Activated CD8-positive, alpha-beta memory T cell treated with anti-CD3 and anti-CD28 coated beads for 1 hour (primary cell): ENCODE measurements at places on chromosomes 6 and 20.

DNA sequence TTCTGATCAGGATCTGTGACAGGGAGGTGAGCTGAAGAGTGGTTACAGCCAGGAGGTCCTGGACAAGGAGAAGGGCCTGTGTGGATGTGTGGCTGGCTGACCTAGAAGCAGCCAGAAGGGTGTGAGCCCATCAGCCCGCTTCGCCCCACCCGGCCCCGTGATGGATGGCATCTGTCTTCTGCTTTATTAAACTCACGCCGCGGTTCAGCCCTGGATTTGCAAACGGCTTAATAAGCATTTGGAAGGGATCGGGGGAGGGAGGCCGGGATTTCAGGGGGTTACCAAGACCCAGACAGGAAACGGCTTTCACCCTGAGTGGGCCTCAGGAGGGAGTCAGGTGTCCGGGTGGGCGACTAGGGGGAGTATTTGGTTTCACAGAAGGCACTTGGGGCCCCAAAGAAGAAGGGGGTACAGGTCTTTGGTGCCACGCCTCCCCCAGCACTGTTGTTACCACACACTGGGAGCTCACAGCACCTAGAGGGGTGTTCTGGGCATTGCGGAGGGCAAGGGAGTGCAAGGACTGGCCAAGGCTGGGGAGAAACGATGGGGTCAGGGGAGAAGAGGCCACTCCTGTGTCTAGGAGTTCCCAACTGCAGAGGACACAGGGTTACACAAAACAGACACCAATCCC is 53.8 kb upstream of the FOXP4 start:
- DNase-seq = no peak

- no peak for DNase-seq
These were observed 85.8 kb downstream of the TRMT11 start for GRCh38 chr6:126072172-126072571.

- no peak for DNase-seq
These were observed 66.9 kb upstream of the BHLHE23 start for GRCh38 chr20:63073738-63074065.

DNA sequence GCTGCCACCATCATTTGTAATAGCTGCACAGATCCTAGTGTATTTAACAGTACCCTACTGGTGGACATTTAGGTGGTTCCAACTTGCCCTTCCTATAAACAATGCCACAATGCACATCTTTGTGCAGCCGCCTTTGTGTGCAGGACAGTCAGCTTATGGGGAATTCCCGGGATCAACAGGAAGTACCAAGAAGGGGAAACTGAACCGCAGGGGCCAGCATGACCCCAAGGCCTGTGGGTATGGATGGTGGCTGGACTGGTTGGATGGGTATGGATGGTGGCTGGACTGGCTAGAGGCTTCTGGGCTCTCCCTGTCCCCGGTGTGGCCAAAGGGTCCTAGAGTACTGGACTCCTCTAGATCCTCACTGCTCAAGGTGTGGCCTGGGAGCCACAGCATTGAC is 46.7 kb downstream of the CEBPB start:
- DNase-seq = no peak

DNA sequence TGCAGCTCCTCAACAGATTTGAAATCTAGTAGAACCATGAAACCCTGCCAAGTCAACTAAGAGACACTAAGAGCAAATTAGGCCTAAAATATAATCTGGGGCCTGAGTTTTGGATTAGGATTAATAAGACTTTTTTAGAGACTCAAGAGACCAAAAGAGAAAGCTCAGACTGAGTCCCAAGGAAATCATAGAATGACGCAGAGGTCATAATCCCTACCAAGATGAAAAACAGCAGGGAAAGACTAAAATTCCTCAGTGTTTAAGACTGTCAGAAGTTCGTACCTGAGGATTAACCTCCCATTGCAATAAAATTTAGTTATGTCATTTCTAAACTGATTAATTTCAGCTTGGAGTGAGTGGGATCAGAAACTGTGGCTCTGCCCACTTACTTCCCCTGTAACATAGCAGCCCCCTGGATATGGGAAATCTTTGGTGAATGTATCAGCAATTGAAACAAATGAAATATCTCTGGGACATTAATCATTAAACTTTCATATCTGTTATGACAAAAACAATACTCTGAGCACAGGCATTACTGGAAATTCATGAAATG is 200.3 kb downstream of the EDN1 start:
- no peak for DNase-seq

GRCh38 chr20:14918976-14919375 is 581.6 kb upstream of the FLRT3 start:
- DNase-seq = no peak

GRCh38 chr6:87237804-87238203 is 82.4 kb downstream of the ZNF292 start:
- no peak for DNase-seq

DNA sequence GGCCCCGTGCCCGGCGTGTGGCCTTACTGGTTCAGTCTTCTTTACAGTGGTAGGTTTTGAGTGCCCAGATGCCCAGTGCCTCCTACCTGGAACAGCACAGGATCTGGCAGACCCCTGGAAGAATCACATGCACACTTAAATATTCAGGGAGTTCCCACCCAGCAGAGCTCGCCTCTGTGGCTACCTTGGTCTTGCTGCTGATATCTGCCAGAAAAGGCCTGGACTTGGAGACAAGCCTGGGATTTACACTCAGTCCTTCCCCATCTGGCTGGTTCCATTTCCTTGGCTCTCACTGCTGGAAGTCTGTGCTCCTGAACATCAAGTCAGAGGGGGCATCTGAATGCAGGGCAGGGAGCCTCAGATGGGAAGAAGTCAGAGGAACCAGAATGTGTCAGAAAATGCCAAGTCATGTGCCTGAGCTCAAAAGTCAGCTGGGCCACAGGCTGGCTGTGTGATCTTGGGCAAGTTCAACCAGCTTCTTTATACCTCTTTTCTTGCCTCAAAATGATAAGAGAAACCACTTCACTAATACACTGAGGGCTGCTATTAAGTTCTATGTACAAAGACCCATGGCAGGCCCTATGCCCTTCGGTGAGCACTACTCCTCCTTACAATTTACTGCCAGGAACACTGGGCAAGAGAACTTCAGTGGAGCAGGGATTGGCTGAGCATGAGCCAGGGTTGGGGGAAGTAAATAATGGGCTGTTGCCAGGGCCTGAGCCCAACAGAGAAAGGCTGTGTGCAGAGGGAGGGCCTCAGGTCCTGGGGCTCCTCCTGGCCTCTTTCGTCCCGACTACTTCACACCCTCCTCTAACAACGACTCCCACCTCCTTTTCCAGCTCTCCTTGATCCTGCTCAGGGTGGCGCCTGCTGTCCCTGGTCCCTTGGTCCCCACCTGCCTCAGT is 158.1 kb upstream of the PROKR2 start:
- DNase-seq = no peak

DNA sequence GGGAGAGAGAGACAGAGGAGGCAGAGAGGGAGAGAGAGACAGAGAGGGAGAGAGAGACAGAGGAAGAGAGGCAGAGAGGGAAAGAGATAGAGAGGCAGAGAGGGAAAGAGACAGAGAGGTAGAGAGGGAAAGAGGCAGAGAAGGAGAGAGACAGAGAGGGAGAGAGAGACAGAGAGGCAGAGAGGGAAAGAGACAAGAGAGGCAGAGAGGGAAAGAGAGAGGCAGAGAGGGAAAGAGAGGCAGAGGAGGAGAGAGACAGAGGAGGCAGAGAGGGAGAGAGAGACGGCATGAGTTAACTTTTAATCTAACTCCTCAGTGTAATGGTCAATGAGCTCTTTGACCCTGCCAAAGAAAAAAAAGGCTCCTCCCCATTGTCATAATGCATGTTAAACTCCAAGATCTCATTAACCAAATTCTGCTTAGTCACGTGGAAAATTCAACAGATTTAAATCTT is 7.1 kb downstream of the ELOVL2 start:
- DNase-seq = no peak

DNA sequence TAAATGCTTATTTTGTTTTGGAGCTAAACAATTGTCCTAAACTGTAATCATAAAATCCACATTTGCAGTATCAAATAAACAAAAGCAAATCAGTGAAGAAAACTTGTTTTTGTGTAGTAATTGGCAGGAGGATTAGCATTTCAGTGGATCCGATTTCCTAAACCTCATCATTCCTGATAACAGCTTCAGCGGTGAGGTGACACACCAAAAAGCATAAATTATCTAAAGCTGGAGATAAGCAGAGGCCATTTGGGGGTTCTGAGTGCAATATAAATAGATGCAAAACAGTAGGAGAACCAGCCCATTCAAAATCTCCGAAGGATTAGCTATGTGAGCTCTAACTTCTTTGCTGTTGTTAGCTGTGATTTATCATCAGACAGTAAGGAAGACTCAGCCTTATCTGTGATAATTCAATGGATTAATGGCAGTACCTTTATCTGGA is 235.8 kb downstream of the EPHA7 start:
- DNase-seq = no peak

DNA sequence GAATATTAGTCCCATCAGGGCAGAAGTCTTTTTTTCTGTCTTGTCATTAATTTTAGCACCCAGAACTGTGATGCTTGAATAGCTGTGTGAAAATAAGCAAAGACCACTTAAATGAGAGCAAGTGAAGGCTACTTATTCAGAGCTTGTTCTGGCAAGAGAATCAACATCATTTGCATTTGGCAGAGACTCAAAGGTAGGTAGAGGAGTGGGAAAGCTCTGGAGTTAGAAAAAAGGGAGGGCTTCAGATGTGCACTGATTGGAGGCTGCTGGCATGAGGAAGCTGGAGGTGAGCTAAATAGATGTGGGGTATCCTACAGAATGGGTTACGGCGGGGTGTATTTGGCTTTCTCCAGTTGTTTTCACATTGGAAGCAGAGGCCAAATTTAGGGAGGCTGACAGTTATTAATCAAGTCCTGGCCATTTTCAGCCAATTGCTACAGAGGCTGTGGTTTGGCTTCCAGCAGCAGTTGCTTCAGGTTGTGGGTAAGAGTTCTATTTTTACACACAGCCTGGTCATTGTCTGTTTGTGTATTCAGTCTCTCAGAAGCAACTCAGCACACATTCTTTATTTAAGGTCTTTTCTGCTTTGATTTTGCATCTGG is 254.3 kb downstream of the BTBD3 start:
- no peak for DNase-seq

- no peak for DNase-seq
These were observed 82.0 kb downstream of the SERAC1 start for GRCh38 chr6:158086054-158086503.

DNA sequence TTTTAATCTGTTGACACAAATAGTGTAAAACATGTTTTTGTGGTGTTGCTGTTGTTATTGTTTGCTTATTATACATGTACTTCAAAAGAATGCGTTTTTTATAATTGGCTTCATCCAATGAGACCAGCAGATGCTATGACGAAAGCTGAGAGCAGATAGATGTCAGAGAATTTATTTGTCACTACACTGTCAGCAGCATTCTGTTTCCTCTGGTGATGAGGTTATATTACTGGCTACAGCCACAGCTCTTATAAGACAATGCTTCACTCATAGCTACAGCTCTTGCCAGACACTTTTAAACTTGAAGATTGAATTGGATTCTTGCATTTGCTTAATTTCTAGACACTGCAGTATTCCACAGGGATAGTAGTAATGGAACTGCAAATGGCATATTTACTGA is 860.5 kb downstream of the TBC1D32 start:
- no peak for DNase-seq

DNA sequence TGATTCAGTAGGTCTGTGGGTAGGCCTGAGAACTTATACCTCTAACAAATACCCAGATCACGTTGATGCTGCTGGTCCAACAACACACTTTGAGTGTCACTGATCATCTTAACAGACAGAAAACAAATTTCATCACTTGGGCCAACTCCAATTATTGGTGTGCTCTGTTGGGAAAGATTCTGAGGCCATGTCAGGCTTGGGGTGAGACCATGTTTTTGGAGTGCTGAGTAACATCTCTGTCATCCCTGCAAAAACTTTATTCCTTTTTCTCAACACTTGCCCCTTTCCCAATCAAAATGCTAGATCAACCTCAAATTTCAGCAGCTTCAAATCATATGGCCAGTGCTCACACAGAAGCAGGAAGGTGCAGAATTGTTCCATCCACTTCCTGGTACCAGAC is 108.8 kb upstream of the TENT5A start:
- DNase-seq = no peak

DNA sequence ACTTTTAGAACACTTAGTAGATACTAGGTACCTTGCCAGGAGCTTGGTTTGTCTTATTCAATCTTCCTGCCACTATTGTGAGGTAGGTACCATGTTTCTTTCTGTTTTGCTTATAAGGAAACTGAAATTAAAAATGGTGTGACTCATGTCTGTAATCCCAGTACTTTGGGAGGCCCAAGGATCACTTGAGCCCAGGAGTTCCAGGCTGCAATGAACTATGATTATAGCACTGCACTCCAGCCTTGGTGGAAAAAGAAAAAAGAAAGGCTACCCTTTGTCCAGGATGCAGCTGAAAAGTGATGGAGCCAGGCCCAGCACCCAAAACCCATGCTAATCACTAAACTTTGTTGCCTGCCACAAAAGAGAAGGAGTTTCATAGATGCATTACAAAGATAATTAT is 34.1 kb upstream of the LAMA4 start:
- DNase-seq = no peak
